Chondrocyte (in vitro differentiated cells): ENCODE measurements at places on chromosomes 1 and 21. TPM values are rescaled to one million over a fixed set of nuclear protein-coding genes. Genes with fewer than 3 reads are reported as not detected.

GRCh38 chr1:201634261-201634660, 95.3 kb downstream of the NAV1 start:
- DNase-seq, result no peak

DNA sequence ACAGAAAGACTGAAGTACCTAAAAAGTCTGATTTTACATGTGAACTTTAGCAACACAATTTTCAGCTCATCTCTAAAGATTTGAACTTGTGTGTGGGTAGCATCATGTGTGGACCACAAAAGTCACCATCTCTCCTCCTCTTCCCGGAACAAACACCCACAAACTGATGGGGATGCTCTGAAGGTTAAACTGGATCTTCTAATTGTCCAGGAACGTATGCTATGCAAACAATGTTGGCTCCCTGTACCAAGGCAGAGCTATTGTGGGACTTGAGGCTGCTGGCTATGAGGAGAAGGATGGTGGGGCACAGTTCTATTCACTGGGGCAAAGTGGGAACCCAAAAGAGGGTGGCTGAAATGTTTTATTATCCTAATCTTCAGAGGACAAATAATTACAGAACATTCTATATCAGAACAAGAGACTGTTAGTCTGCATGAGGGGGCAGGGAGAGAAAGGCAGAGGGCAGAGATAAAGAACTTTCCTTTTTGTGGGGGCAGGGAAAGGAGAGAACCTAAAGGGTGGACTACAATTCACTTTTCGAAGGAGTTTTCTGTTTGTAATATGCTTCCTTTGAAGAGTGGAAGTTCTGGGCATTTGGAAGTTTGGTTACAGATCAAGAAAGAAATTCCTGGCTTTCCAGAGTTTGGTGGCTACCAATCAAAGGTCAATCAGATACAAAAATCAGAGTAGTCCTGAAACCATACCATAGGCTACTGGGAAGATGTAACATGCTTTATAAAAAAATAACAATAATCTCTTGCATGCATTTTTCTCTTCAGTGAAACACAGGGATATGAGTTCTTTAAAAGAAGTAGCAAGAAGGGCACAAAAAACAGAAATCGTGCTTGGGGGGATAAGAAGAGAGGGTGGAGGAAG, 62.9 kb downstream of the GADD45A start:
- DNase-seq, result no peak

DNA sequence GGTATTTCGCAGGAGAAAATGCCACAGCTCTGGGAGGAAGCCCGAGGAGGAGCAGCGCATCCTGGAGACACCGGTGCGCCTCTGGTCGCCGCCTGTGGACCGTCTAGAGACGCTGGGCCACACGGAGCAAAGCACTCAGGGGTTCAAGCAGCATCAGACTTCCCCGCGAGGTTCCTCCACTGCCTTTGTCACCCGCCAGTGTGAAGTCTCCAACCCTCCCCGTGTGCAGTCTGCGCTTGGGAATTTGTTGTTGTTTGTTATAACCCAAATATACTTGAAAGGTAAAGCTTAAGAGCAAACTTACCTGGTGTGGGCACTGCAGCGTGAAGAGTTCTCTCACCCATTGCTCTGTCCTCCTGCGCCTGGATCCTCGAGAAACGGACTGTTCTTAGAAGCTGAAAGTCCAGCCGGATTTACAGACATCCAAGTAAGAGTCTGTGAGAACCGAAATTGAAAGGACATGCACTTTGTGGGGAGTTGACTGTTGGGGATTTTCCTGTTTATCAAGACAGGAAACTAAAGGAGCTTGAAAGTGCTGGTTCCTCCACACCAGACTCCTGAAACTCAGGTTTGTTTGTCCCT, at the start of gene GBP4:
TSS of gene GBP4 (minus strand) at position 452 of the 582 bp plus-strand sequence. CDS start at position 344, 108 bp downstream.
- no peak for DNase-seq

GRCh38 chr1:25624156-25624555, 7.6 kb downstream of the MAN1C1 start:
- DNase-seq, result no peak

- no peak for DNase-seq
Measured at GRCh38 chr1:113540335-113540734, 150.0 kb downstream of the MAGI3 start.

GRCh38 chr1:91022518-91022929, 689 bp upstream of the ZNF644 start:
- no peak for DNase-seq

DNA sequence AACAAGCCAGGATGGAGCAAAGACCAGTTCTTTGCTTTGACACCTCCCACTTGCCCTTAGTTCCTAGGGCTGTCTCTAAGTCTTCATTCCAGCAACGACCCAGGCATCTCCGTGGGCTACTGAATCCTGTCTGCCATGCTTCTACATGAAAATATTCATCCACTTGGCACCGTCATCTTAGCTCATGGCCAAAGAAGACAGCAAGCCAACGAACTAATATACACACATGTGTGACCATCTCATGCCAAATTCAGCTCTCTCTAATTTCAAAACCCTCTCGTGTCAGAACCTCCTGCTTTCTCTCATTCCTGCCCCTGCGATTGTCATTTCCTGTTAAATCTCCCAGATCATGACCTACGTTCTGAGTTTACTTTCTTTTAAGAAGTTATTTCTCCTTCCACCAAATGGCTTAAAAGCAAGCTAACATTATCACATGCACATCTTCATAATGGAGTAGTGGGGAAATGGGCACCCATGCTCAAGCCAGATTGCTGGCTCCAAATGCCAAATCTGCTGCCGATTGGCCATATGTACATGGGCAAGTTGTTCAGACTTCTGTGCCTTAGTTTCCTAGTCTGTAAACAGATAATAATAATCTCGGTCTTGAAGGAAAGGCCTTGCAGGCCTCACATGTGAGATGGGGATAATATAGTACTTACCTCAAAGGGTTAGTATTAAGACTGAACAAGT, 373.4 kb downstream of the USH2A start:
- no peak for DNase-seq

DNA sequence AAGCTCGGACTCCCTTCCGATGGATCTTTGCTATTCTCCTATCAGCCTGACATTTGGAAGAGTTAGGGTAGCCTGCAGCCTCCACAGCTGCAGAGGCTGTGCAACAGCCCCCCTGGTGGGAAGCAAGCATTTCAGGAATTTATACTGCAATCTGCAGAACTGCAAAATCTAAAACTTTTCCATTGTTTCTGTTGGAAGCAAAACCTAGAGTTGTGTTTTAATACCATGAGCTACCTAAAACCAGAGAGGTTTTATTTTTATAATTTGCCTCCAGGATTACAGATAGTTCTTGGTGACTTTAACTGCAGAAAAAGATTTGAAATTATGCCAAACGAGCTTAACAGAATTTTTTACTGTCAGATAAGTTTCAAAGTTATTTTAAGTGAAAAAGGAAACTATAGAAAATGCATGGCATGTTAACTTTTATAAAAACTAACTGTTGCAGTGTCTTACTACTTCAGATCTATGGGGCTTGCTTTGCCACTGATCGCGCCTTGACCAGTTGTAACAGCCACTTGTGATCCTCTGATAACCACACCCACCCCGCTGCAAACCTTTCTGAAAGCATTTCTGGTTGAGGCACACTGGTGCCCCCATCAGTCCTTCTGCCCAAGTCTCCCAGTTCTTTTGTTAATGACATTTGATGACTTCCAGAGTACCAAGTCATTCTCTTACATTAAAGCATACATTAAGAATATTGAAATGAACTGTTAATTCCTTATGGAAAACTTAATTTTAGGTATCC, 64.8 kb downstream of the PRDM2 start:
- no peak for DNase-seq

GRCh38 chr1:204084247-204084772, 11.4 kb downstream of the SOX13 start:
- DNase-seq, result no peak

DNA sequence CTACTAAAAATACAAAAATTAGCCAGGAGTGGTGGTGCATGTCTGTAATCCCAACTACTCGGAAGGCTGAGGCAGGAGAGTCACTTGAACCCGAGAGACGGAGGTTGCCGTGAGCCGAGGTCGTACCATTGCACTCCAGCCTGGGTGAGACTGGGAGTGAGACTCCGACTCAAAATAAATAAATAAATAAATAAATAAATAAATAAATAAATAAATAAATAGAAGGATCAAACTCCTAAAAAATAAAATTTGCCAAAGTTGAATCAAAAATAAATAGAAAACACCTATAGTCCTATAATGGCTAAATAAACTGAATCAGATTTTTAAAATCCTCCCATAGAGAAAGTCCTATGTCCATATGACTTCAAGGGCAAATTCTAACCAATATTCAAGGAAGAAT, 15.2 kb upstream of the PEX19 start:
- DNase-seq, result no peak

GRCh38 chr1:167781558-167781957, 59.8 kb downstream of the MPZL1 start:
- no peak for DNase-seq

DNA sequence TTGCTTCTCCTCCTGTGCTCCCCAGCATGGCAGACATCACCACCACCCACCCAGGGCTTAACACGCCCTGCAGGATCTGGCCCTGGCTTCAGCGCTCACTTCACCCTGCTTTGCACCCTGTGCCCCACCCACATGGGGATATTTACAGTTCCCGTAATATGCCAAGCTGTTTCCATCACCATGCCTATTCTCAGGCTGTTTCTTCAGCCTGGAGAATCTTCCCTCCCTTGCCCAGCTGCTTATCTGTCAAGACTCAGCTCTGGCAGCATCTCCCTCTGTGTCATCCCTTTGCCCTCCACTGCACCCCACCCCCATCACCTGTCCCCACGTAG, 3.6 kb upstream of the AHCYL1 start:
- no peak for DNase-seq

DNA sequence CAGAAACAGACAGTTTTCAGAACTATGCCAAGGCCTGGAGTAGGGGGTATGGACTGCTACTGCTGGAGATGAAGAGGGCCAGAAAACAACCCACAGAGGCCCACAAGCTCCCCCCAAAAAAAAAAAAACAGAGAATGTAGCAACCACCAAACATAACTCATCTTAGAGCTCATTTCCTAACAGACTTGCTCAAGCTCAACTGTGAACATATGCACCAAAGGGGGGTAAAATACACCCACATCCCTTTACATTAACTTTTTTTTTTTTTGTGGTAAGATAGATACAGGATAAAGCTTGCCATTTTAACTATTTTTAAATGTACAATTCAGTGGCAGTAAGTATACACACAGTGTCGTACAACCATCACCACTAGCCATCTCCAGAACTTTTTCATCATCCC, 36.0 kb downstream of the SEC16B start:
- DNase-seq, result no peak

GRCh38 chr1:65265651-65266351, 43.5 kb upstream of the DNAJC6 start:
- no peak for DNase-seq

- no peak for DNase-seq
Measured at GRCh38 chr1:147189514-147189913, 17.2 kb upstream of the PRKAB2 start.

GRCh38 chr1:116075990-116076389, 35.2 kb upstream of the MAB21L3 start:
- DNase-seq, result no peak

OR2G6 gene
- total RNA-seq, result not detected in 3 replicates

IQCC gene
- total RNA-seq, result 1.5 to 3.3 TPM (median 2.0 TPM) in 3 replicates

LAMTOR2 gene
- 55.0 to 58.8 TPM (median 56.6 TPM) in 3 replicates for total RNA-seq

FCAMR gene
- total RNA-seq, result not detected in 3 replicates

MMP23B gene
- 18.3 to 71.4 TPM (median 68.7 TPM) in 3 replicates for total RNA-seq

ICOSLG gene
- total RNA-seq, result 1.3 to 5.2 TPM (median 5.1 TPM) in 3 replicates

NCF2 gene
- 1.2 to 3.2 TPM (median 2.7 TPM) in 3 replicates for total RNA-seq

DDX59 gene
- 13.3 to 15.9 TPM (median 13.7 TPM) in 3 replicates for total RNA-seq

GMEB1 gene
- total RNA-seq, result 10.9 to 12.6 TPM (median 12.4 TPM) in 3 replicates

L1TD1 gene
- total RNA-seq, result 0.12 to 0.26 TPM (median 0.15 TPM) in 3 replicates

CD1C gene
- total RNA-seq, result not detected in 3 replicates

C1orf185 gene
- not detected in 3 replicates for total RNA-seq

TIAM1 gene
- 6.6 to 8.2 TPM (median 7.7 TPM) in 3 replicates for total RNA-seq
